Adrenal gland (tissue), 19 donors: ENCODE measurements at places on chromosomes 5 and 9. TPM values are rescaled to one million over a fixed set of nuclear protein-coding genes. Genes with fewer than 3 reads are reported as not detected.

The RGMB gene
- total RNA-seq, result 9.3 TPM

The CNTFR gene
- 3.7 TPM for total RNA-seq

The ERAP2 gene
- 18.2 TPM for total RNA-seq

The ORM2 gene
- 1.8 TPM for total RNA-seq

The PLAC8L1 gene
- not detected for total RNA-seq

The LNPEP gene
- 13.1 TPM for total RNA-seq

The FOXD4 gene
- 0.41 TPM for total RNA-seq

The ADGRV1 gene
- 710 TPM for total RNA-seq

The CD14 gene
- total RNA-seq, result 416 TPM

The SYK gene
- 20.5 TPM for total RNA-seq

The ACOT12 gene
- total RNA-seq, result not detected

The LECT2 gene
- total RNA-seq, result not detected

The ZNF618 gene
- total RNA-seq, result 8.9 TPM

GRCh38 chr5:138449501-138450239, 10.8 kb downstream of the REEP2 start:
- no peaks in the 10 kb centered on the region for H3K36me3 ChIP-seq
- no peaks in the 10 kb centered on the region for H3K27me3 ChIP-seq
- H3K4me1 ChIP-seq, result no peaks in the 10 kb centered on the region

DNA sequence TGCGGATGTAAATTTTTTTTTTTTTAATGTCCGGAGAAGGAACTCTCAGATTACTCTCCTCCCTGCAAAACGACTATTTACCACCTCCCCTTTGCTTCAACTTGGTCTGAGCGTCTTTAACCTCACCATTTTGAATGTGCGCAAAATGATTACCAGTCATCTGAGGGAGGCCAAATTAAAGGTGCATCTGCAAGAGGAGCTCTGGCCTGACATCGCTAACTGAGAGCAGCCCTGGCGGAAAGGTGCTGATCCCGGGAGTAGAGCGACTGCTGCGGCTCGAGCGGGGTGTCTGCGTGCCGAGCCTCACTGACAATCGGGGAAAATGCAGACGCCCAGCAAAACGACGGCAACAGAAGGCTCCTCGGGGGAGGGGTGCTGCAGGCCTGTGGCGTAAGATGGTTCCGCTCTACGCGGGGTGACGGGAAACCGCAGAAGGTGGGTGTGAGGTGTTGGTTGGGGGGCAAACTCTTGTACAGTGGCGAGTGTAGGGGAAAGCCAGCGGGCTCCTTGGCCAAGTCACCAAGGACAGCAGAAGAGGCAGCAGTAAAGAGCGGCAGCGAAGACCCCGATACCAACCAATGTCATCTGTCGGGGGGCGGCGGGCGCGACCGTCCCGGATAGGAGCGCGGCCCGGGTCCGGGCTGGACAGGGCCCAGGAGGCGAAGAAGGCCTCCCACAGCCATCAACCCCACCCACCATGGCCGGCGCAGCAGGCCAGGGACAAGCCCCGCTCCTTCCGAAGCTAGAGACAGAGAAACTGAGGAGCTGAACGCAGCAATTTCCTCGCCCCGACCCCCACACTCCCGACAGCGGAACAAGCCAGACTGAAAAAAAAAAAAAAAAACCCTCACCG, 557 bp downstream of the PJA2 start:
- peak overlapping the region; percentile 99 for H3K27ac ChIP-seq
- peaks cover 6% of the 10 kb centered on the region for H3K4me1 ChIP-seq
- H3K4me3 ChIP-seq, result peak overlapping the region; percentile 83
- no peaks in the 10 kb centered on the region for H3K36me3 ChIP-seq

DNA sequence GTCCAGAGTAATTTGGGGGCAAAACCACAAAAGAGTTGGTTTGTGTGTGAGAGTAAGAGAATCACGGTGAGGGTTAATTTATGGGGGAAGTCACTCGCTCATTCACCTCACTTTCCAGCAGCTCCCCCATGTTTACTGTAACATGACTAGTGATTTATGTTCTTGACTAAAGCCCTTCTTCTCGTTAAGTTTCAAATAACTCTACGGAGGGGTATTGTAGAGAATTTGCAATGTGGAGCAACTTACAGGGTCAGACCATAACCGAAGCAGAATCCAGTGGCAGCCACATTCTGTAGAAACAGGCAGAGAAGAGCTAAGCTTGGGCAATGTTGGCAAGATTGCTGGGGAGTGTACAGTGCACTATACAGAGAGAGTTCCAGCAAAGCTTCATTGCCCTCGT, 760.6 kb downstream of the IRX1 start:
- no peak overlapping the region for H3K4me3 ChIP-seq
- H3K27me3 ChIP-seq, result no peaks in the 10 kb centered on the region
- H3K4me1 ChIP-seq, result no peaks in the 10 kb centered on the region
- H3K27ac ChIP-seq, result no peak overlapping the region

DNA sequence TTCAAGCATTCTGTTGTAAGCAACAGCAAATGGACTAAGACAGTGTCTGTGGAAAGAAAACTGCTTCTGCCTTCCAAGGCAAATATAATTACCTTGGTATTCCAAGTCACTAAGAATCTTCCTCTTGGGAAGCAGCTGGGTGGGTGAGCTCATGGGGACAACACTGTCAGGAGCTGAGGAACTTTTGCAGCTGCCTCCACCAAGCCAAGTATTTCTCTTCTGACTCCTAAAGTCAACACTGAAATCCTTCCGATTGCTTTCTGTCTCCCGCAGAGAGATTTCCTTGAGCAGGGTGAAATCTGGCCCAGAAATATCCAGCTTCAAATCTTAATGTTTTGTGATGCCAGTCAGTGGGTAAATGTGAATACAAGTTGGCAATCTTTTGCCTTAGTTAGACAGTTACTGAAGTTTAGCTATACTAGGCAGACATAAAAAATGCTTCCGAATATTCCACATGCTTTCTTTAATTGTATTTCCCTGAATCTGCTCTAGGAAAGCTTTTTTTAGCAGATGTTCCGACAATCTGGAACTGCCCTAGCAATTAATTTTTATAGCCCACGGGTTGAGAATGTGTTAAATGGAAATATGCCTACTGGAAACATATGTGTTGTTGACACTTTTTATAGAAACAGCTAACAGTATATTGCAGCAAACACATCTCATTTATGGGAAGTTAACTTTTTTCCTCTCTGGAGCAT, 369.9 kb upstream of the DAB2 start:
- no peak for DNase-seq
- H3K4me3 ChIP-seq, result no peak overlapping the region
- no peak overlapping the region for H3K27ac ChIP-seq
- H3K27me3 ChIP-seq, result no peaks in the 10 kb centered on the region
- H3K36me3 ChIP-seq, result no peaks in the 10 kb centered on the region

GRCh38 chr5:38341056-38341455, 82.7 kb downstream of the EGFLAM start:
- DNase-seq, result no peak
- no peak overlapping the region for H3K4me3 ChIP-seq
- no peaks in the 10 kb centered on the region for H3K27me3 ChIP-seq
- no peak overlapping the region for H3K27ac ChIP-seq
- H3K4me1 ChIP-seq, result no peaks in the 10 kb centered on the region

GRCh38 chr9:105309531-105309931, 65.1 kb downstream of the SLC44A1 start:
- H3K27ac ChIP-seq, result no peak overlapping the region
- no peaks in the 10 kb centered on the region for H3K4me1 ChIP-seq
- H3K4me3 ChIP-seq, result no peak overlapping the region
- H3K27me3 ChIP-seq, result no peaks in the 10 kb centered on the region
- no peak for DNase-seq

- no peaks in the 10 kb centered on the region for H3K36me3 ChIP-seq
- no peak overlapping the region for H3K27ac ChIP-seq
- no peaks in the 10 kb centered on the region for H3K27me3 ChIP-seq
- DNase-seq, result no peak
- no peak overlapping the region for H3K4me3 ChIP-seq
Measured at GRCh38 chr9:79623799-79624721, 52.3 kb downstream of the TLE4 start.

- no peak overlapping the region for H3K4me3 ChIP-seq
- no peak for DNase-seq
- no peak overlapping the region for H3K27ac ChIP-seq
- no peaks in the 10 kb centered on the region for H3K27me3 ChIP-seq
- H3K36me3 ChIP-seq, result no peaks in the 10 kb centered on the region
Measured at GRCh38 chr5:10946050-10946449, 185.0 kb upstream of the DAP start.

- H3K4me3 ChIP-seq, result no peak overlapping the region
- peak; percentile 95 for DNase-seq
- H3K4me1 ChIP-seq, result peaks cover 30% of the 10 kb centered on the region
- H3K27ac ChIP-seq, result no peak overlapping the region
Measured at GRCh38 chr9:127159325-127159801, 36.9 kb upstream of the ANGPTL2 start.

DNA sequence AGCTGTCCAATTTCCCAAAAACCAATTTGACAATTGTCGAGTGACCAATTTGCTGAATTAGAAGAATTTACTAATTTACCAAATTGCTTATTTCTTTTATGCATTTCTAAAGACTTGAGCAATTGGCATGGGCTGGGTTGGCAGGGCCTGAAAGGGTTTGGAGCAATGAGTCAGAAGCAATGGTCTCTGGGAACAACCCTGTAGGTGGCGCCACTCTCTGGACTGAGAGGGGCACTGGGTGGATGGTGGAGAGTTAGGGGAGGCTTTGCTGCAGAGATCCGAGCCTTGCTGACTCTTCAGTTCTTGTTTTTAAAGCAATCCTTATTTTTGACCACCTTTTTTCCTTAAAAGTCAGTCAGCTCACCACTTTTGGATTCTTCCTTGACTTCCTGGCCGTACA, 71.5 kb upstream of the RPS23 start:
- no peak for DNase-seq
- no peak overlapping the region for H3K4me3 ChIP-seq
- no peak overlapping the region for H3K27ac ChIP-seq

GRCh38 chr5:126410623-126411022, 12.6 kb upstream of the GRAMD2B start:
- no peak overlapping the region for H3K27ac ChIP-seq
- peaks cover 12% of the 10 kb centered on the region for H3K4me1 ChIP-seq
- DNase-seq, result no peak
- H3K27me3 ChIP-seq, result no peaks in the 10 kb centered on the region

GRCh38 chr9:90064971-90065370, 460.2 kb downstream of the GADD45G start:
- no peaks in the 10 kb centered on the region for H3K36me3 ChIP-seq
- H3K4me1 ChIP-seq, result peaks cover 7% of the 10 kb centered on the region
- H3K27ac ChIP-seq, result no peak overlapping the region
- H3K27me3 ChIP-seq, result no peaks in the 10 kb centered on the region

DNA sequence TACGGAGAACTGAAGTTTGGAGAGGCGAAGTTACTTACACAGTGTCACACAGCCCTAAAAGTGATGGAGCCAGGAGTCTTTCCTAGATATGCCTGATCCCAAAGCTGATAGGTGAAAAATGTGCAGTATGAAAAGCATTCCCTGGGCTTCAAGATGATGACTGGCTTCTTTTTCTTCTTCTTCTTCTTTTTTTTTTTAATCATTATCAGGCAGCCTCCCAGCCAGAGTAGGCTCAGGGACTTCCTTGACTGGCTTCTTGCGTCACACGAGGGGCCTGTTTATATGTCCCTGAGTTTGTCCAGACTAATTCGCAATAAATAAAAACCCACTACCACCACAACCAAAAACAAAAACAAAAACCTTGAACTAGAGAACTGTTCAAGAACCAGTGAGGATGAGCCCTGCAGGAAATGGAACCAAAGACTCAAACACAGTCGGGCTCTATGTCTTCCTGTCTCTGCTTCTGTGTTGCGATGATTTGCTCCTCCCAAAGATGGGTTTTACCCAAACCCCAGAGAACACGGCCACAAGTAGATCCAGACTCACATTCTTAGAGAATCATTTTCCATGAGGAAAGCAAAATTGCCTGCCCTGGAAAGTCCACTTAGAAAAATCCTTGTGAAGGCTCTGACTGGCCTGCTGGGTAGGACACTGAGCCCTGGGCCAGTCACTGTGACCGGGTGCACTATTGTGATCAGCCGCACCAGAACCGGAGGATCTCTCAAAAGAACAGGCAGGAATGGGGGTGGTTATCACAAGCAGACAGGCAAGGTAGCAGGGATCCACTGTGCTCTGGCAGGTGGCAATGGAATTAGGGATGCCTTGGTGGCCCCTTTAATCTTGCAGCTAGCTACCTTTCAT, 38.0 kb upstream of the ADAM19 start:
- no peak for DNase-seq
- no peak overlapping the region for H3K27ac ChIP-seq
- no peak overlapping the region for H3K4me3 ChIP-seq

DNA sequence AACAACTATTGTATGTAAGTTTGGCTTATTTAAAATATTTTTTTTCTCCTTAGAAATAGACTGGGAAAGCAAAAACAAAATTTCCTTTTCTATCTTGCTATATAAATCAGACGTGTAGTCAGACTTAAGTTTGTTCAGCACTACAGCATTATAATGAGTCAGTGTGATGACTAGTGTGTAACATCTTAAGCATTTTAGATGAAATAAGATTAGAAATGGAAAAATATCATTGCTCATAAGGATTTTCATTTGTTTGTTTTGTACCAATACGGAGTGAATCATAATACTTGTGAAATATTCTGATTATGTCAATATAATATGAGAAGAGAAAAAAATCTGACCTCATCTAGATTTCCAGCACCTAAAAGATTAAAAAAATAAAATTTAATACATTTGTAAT, 64.7 kb upstream of the RICTOR start:
- H3K27me3 ChIP-seq, result no peaks in the 10 kb centered on the region
- no peaks in the 10 kb centered on the region for H3K4me1 ChIP-seq
- no peak for DNase-seq
- no peaks in the 10 kb centered on the region for H3K36me3 ChIP-seq

DNA sequence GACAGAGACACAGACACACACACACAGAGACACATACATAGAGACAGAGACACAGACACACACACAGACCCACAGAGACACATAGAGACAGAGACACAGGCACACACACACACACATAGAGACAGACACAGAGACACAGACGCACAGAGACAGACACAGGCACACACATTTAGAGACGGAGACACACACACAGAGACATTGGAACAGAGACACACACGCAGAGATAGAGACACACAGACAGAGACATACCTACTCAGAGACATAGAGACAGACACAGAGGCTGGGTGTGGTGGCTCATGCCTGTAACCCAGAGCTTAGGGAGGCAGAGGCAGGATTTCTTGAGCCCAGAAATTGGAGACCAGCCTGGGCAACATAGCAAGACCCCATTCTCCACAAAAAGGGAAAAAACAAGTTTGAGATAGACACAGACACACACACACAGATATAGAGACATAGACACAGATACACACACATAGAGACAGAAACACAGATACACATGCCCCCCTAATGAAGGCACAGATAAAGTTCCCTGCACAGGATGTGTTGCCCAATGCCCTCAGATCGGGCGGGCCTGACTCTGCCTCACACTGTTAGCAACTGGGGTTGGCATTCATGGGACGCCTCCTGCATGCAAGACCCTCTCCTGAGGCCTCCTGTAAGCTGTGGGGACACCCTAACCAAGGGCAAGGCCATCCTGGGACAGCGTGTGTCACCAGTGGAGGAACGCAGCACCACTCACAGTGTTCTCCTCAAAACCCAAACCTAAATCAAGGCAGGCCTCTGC, 3.3 kb upstream of the RALGDS start:
- H3K36me3 ChIP-seq, result no peaks in the 10 kb centered on the region
- no peak overlapping the region for H3K4me3 ChIP-seq
- H3K27ac ChIP-seq, result peak overlapping the region; percentile 17
- DNase-seq, result no peak

GRCh38 chr9:20197976-20198685, 409.3 kb upstream of the SLC24A2 start:
- H3K27me3 ChIP-seq, result no peaks in the 10 kb centered on the region
- no peaks in the 10 kb centered on the region for H3K4me1 ChIP-seq
- H3K27ac ChIP-seq, result no peak overlapping the region
- no peaks in the 10 kb centered on the region for H3K36me3 ChIP-seq
- no peak overlapping the region for H3K4me3 ChIP-seq
